ENCODE measurements at places on chromosomes 7 and 10. TPM values are rescaled to one million over a fixed set of nuclear protein-coding genes. Genes with fewer than 3 reads are reported as not detected.

DNA sequence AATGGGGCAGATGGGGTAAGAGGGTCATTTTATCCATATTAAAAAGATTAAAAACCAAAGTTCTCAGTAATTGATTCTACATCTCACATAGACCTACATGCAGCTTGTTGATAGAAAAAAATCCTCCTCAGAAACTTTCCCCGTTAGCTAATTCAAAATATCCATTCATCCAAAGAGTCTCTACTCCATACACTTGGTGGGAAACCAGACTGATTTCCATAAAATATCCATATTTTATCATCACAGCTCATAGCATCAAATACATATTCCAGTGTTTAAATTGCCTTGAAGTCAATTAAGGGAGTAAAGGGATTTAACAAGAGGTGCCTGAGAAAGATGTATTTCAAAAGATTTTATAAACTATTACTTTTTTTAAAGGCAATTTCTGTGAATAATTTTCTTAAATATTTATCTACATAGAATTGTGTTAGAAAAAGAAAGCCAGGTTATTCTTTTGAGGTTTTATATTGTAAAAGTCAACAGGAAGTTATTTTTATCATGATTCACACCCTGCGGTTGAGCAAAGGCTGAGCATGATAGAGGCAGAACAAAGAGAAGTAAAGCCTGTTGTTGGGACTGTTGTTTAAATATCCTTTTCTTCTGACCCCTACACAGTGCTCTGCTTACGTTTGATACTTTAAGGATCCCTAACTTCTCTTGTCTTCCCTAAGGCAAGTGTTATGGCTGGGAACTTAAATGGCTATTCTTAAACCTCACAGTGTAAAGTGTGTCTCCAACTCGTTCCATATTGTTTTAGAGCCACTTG lies 266.7 kb downstream of the PRKG1 start:
- no peak for DNase-seq

GRCh38 chr7:35463176-35463700 lies 209.3 kb upstream of the TBX20 start:
- DNase-seq = no peak

- DNase-seq = no peak
Measured at GRCh38 chr10:43857206-43857930, 208.7 kb upstream of the ZNF32 start.

- no peak for DNase-seq
Measured at GRCh38 chr10:82149674-82150073, 274.7 kb downstream of the NRG3 start.

- DNase-seq = no peak
Measured at GRCh38 chr10:124739986-124740368, 4.2 kb downstream of the FAM53B start.

The AGBL3 gene
- total RNA-seq = 2.6 TPM

The ATP6V0A4 gene
- total RNA-seq = not detected

The SERPINE1 gene
- total RNA-seq = 130 TPM

The SLC18A2 gene
- total RNA-seq = 0.42 TPM

The C10orf62 gene
- total RNA-seq = not detected

The DGKB gene
- total RNA-seq = 0.35 TPM

Data from mesenteric fat pad (tissue), 1 donor.